ENCODE measurements at places on chromosomes 7 and 10.

DNA sequence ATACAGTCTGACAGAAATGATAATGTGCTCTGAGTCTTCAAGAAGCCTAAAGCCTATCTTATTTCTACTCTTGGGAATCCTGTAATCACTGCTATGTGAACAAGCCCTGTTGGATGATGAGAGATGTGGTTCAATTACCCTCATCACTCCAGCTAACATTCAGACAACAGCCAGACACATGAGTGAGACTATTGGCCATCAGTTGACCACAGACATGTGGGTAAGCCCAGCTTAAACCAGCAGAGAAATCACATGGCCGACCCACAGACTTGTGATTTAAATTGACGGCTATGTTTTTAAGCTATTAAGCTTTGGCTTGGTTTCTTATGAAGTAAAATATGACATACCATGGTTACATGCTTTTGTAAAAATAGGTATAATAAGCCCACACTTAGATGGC is 2.6 kb downstream of the MBL2 start:
- no peak for DNase-seq

- no peak for DNase-seq
These were observed 9.1 kb upstream of the PILRB start for GRCh38 chr7:100348805-100349204.

GRCh38 chr10:96507044-96507443 is 6.7 kb downstream of the TLL2 start:
- DNase-seq, result no peak

- DNase-seq, result no peak
These were observed 260.2 kb downstream of the HDAC9 start for GRCh38 chr7:18755793-18756192.

GRCh38 chr10:10878963-10879362 is 138.7 kb upstream of the CELF2 start:
- no peak for DNase-seq

DNA sequence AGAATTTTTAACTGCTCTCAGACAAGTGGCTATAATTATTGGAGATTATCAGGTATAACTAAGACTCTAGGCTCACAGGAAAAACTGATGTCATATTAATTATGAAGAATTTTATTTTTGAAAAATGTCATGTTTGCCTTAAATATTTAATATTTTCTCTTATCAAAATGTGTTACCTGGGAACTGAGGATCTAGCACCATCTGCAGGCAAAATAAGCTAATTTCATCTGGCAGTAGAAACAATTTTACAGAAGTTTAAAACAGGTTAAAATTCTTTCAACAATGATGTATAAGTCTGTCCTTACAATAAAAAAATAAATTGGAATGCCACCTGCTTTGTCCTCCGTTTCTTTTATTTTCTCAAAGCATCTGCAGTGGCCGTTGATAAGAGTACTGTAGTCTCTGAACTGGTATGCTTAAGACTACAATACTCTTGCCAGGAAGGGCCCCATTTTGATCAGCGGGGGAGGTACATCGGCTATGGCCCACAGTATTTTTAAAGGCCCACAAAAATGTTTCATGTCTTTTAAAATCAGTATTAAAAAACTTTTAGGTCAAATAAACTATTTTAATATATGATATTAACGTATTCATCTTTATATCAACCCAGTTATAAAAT is 81.3 kb downstream of the VWDE start:
- DNase-seq, result no peak

- DNase-seq, result no peak
These were observed 57.9 kb upstream of the EXOC6 start for GRCh38 chr10:92790440-92790839.

- DNase-seq, result no peak
These were observed 684.9 kb upstream of the CELF2 start for GRCh38 chr10:10332786-10333185.

DNA sequence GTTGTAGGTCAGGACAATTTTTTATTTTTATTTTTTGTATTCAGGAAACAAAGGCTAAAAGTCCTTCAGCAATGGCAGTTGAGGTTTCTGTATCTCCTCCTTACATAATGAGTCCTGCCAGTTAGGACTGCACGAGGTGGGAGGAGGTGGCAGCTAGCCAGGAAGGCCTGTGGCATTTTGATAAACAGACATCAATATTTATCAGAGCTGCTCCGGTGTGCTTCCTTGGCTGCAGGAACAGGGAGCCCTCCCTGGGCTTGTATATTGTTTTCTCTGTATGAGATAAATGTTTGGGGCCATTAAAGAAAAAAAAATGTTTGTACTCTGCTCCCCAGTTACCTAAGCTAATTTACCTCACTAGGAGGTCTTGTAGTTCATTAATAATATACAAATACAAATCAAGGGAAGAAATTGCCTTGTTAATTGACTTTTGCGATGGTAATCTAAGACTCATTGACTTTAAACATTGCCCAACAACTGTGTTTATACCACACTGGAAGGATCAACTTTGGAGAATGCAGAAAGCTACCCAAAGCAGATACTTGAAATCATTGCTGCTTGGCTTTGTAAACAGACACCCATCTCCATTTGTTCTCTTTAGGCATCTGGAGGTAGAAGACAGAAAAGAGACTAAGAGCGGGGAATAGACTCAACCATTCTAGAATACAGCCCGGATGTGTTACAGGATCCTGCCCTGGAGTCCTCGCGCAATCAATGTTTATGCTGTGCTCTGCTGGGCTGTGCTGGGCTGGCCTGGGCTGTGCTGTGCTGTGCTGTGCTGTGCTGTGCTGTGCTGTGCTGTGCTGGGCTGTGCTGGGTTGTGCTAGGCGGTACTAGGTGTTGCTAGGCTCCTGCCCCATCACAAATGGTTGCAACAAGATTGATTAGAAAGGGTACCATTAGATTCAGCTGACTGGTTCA is 36.5 kb upstream of the PDZD8 start:
- DNase-seq, result no peak

GRCh38 chr7:108232076-108232475 is 101.9 kb upstream of the LAMB4 start:
- DNase-seq, result no peak

- DNase-seq, result no peak
These were observed 1298.4 kb upstream of the CELF2 start for GRCh38 chr10:9719246-9719645.

DNA sequence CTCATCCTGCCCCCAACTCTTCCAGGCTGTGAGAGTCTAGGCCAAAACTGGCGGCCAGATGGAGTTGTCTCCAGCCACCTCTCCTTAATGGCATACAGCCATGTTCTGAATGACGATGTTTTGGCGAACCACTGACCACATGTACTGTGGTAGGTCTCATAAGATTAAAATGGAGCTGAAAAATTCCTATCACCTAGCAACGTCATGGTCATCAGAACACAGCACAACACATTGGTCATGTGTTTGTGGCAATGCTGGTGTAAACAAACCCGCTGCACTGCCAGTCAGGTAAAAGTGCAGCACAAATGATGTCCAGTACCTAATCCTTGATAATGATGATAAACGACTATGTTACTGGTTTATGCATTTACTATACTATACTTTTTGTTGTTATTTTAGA is 290.0 kb upstream of the MKI67 start:
- no peak for DNase-seq

DNA sequence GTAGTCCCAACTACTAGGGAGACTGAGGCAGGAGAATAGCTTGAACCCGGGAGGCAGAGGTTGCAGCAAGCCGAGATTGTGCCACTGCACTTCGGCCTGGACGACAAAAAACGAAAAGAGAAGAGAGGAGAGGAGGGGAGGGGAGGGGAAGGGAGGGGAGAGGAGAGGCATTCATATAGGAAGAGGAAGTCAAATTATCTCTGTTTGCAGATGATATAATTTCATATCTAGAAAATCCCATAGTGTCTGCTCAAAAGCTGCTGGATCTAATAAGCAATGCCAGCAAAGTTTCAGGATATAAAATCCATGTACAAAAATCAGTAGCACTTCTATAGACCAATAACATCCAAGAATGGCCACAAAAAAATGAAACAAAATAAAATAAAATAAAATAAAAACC is 120.3 kb downstream of the LMBR1 start:
- no peak for DNase-seq

- no peak for DNase-seq
These were observed 50.0 kb downstream of the FIGNL1 start for GRCh38 chr7:50400114-50400513.

DNA sequence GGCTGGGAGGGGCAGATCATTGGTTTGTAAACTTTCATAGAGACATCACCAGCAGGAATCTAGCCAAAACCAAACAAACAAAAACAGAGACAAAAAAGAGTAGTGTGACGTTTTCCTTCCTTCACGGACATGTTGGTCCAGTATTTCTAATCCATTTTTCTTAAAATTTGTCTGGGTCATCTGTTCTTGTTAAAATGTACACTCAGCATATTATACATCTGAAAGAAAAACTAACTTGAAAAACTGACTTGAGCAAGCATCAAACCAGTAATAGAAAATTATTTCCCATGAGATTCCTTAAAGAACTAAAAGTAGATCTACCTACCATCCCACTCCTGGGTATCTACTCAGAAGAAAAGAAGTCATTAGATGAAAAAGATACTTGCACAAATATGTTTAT is 164.2 kb downstream of the KLF6 start:
- no peak for DNase-seq
